ENCODE measurements at places on chromosomes 7 and 10. TPM values are rescaled to one million over a fixed set of nuclear protein-coding genes. Genes with fewer than 3 reads are reported as not detected.

GRCh38 chr10:94180576-94180975 is 182.2 kb downstream of the NOC3L start:
- no peak for DNase-seq

DNA sequence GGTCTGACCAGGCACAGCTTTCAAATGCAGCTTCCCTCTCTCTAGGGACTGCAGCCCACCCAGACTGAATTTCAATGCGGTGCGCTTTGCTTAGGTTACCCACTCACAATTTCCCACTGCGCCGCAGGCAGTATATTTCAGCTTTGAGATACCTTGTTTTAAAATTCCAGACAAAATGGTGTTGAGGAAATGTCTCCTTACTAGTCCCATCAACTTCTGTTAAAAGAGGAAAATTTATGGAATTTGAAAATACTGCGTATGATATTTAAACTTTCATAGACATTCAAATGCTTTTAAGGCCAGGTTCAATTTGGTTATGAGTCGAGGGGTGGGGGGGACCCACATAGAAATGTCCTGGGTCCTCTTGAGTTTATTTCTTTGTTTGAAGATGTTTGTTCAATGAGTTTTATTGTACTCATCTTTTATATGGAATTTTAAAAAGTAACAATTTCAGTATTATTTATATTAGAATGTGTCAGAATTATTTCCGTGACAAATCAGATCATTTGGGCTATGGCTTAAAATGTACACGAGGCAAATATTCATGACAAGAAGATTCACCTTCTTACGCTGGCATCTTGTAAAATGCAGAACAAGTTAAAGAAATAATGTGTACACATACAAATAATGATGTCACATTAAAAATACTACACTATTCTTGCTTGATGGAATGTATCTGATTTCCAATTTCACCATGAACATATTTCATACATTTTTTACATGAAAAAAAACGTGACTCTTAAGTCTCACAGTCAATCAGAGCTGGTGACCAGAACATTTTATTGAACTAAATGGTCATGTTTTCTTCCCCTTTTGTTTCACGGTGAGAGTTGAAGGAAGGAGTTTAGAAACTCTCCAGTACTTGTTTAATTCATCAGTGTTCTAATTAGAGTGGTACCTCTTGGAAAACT is 1.3 kb downstream of the IKZF1 start:
- no peak for DNase-seq

DNA sequence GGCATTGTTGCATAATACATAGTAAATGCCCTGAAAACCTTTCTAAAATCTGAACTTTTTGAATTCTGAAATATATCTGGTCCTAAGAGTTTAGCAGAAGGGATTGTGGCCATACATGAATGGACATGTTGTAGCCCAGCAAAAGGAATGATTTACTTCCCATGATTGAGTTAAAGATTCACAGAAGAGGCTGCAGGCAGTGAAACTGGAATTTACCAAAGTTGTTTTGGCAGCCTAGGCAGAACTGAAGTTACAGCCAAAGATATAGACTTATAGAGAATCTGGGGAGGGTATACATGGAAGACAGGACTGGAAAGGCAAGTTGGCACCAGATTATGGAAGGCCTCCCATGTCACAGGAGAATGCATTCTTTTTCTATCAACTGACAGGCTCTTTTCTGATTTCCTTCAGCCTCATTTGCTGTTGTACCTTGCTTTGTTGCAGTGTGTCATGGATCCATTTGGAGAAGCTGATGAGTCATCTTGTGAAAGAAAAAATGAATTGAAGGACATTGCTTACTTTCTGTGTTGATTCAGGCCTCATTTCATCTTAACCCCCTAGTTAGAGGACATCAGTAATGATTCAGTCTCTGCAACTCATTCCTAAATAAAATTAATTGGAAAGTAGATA is 356.2 kb upstream of the LRGUK start:
- DNase-seq = no peak

DNA sequence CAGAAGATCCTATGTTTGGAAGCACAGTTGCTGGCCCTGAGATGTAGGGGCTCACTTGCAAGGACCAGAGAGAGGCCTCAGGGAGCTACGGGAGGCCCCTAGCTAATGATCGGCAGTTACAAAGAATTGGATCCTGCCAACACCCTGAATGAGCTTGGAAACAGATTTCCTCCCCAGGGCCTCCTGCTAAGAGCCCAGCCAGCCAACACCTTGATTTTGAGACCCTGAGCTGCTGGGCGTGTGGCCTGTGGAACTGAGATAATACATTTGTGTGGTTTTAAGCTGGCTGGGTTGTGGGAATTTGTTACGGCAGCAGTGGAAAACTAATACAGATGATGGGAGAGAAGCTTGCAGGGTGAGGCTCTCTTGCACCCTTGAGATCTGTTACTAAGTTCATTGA is 3.9 kb downstream of the DOCK1 start:
- no peak for DNase-seq

DNA sequence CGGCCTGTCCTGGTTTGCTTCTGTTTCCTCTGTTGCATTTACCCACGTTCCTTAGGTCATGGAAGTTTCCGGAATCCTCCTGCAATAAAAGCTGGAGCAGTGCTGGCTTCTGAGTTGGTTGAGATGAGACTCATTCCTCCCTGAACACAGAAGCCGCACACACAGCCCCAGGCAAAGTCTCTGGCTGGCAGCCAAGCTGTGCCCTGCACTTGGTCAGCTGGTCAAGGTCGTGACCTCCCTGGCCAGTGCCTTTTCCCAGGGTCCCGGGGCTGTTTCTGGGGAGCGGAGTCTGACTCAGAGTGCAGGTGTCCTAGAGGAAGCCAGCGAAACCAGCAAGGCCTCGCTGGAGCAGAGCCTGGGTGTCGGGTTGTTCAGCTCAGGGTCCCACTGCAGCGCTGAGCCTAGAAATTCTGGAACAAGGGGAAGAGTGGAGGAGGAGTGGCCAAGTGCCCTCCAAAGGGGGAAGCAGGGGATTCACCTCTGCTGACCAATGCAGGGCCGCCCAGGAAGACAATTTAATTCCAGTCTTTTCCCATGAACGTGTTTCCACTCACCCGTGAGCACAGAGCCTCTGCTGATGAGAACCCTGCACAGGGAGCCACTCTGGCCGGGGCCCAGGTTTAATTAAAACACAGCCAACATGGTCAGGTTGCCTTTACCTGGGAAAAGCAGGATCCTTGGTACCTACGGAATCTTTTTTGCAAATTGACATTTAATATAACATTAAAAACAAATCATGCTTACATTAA is 245.5 kb upstream of the PPP2R2D start:
- DNase-seq = no peak

DNA sequence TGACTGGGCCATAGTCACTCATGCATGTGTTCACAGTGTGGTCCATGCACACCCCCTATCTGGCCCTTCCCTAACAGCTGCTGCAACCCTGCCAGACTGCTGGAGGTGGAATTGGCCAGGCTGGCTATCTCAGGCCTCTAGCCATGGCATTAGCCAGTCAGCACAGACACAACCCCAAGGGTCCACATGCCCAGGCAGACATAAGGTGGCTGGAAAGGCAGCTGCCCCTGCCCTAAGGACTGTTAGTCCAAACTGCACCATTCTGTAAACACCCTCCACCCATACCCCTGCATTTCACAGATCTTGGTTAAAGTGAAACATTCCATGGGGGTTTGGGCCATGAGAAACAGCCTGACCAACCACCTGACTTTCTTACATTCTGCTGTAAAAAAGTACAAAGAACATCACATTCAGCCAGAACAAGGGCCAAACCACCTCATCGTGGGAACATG is 137.4 kb upstream of the KCNMA1 start:
- DNase-seq = no peak

DNA sequence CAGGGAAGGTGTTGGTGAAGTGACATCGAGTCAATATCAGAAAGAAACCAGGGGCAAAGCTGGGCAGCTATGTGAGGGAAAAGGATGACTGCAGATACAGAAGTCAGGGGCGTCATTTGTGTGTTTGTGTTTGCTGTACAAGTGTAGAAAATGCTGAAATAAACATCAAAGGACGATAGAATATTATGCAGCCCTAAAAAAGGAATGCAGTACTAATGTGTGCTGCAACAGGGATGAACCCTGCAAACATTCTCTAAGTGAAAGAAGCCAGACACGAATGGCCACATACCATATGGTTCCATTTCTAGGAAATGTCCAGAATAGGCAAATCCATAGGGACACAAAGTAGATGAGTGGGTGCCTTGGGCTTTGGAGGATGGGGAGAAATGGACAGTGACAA is 133.9 kb downstream of the PRPF18 start:
- no peak for DNase-seq

Gene CPA4
- total RNA-seq = not detected

DNA sequence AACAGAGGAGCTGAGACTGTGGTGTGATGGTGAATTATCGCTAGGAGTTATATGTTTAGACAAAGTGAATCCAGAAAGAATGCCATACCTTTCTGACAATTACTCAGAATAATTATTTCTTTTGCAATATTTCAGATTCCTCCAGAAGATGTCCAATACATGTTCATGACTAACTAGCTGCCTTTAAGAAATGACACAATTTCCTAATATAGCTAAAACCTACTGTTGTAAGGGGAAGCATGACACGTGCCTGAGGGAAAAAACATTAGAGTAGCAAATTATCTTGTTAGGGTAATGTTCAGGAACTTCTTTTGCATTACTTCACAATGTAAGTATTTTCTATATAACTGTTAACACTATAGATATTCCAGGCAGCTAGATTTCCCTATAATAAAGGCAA is 150.3 kb downstream of the COL28A1 start:
- DNase-seq = no peak

DNA sequence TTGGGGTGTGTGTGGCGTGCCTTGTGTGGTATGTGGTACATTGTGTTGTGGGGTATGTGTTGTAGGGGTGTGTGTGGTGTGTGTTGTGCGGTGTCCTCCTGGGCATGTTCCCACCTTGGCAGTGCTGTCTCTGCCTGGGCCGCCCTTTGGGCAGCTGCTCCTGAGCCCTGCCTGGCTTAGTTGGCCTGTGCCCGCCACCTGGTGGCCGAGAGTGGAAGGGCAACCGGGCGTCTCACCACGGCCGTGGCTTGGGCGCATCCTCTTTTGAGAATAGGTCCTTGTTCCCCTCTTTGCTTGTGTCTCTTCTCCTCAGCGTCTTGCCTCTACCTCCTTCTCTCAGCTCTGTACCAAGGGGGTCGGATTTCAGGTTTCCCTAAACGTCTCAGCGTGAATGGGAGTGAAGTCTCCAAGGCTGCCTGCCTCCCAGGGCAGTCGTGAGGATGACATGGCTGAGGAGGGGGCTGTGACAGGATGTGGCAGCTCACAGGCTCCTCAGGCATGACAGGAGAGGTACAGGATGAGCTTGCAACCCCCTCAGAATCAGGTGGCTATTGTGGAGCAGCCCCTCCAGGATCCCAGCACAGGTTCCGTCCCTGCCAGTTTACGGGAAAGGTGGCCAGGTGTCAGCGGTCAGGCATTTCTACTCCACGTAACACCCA is 98.4 kb upstream of the PODXL start:
- peak; percentile 94 for DNase-seq

DNA sequence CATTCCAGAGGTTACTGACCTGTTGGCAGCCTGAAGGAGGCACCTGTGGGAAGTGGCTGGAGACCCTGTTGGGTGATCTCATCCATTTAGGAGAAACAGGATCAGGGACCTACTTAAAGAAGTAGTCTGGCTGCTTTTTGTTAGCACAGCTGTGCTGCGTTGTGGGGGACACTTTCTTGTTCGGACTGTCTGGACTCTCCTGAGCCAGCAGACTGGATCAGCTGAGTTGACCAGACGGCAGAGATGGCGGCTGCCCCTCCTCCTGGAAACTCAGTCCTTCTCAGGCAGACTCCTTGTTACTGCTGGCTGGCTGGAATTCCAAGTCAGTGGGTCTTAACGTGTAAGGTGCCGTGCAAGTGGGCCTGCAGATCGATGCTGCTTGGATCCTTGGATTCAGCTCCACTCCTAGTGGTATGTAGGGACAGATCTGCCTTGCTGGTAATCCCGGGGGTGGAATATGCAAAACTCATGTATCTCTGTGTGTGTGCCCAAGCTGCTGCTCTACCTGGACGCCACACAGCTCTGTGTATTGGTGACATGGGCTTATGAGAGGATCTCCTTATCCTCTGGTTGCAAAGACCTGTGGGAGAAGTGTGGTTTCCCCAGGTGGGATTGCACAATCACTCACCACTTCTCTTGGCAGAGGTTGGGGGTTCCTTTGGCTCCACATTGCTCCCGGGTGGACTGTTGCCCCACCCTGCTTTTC is 87.3 kb downstream of the CCSER2 start:
- no peak for DNase-seq

GRCh38 chr7:5276611-5277010 is 6.1 kb upstream of the SLC29A4 start:
- DNase-seq = no peak

- DNase-seq = no peak
Observed at GRCh38 chr10:19498393-19499290, 317.6 kb upstream of the PLXDC2 start.

DNA sequence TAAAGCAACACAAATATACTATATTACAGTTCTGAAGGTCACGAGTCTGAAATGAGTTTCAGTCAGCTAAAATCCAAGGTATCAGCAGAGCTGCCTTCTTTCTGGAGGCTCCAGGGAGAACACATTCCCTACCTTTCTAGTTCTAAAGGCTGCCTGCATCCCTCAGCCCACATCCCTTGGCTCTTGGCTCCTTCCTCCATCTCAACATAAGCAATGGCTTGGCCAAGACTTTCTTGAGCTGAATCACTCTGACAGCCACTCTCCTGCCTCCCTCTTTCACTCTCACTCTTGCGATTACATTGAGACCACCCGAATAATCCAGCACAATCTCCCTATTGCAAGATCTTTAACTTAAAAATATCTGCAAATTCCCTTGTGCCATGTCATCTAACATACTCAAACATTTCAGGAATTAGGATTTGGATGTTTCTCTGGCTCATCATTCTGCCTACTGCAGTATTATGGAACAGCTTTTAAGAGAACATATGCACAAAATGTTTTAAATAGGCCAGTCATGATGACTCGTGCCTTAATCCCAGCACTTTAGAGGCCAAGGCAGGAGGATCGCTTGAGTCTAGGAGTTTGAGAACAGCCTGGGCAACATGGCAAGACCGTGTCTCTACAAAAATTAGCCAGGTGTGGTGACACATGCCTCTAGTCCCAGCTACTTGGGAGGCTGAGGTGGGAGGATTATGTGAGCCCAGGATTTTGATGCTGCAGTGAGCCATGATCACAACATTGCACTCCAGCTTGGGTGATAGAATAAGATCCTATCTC is 144.2 kb upstream of the VSTM2A start:
- no peak for DNase-seq

DNA sequence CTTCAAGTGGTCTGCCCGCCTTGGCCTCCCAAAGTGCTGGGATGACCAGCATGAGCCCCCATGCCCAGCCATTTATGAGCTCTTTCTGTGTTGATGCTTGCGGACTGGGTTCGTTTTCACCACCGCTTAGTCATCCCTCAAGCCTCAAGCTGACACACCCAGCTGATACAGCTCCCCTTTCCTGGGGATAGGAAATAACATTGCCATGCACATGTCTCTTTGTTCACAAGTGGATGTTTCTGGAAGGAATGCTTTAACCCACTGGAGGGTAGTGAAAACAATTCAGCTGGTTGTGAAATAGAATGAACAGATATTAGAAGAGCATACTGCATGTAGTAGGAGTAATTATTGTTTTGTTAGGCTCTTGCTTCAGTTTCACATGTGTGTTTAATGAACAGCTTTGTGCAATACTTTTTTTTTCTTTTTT is 8.5 kb upstream of the METTL27 start:
- DNase-seq = no peak

GRCh38 chr10:95391164-95391563 is 100.4 kb upstream of the PDLIM1 start:
- DNase-seq = no peak

- DNase-seq = no peak
Observed at GRCh38 chr7:49766966-49767365, 6.5 kb upstream of the VWC2 start.

Gene CBX3
- total RNA-seq = 54.2 TPM

All from Right ventricle myocardium superior (tissue), 1 donor.